ENCODE measurements at places on chromosomes 6 and 20. TPM values are rescaled to one million over a fixed set of nuclear protein-coding genes. Genes with fewer than 3 reads are reported as not detected.

GRCh38 chr6:44010411-44011349 lies 116.6 kb downstream of the MRPL14 start:
- H3K27me3 ChIP-seq = no peaks in the 10 kb centered on the region
- no peaks in the 10 kb centered on the region for H3K4me1 ChIP-seq
- H3K4me3 ChIP-seq = no peak overlapping the region
- H3K27ac ChIP-seq = no peak overlapping the region

GRCh38 chr20:4838526-4838925 lies 116.8 kb downstream of the PRND start:
- H3K4me3 ChIP-seq = no peak overlapping the region
- DNase-seq = no peak
- no peaks in the 10 kb centered on the region for H3K27me3 ChIP-seq

DNA sequence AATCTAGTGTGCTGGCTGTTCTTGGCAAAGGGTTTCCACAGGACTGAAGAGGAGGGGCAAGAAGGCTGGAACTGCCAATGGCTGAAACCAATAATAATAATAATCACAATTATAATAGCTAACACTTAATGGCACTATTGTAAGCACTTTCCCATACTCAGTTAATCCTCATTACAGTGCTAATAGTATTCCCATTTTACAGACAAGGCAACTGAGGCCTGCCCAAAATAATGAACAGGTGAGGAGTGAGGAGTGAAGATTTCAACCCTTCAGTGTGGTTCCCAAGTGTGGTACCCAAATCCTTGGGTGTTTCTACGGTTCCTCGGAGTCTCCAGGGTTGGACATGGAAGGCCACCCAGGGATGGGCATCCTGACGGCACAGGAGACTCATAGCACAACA lies 69.9 kb downstream of the TRERF1 start:
- H3K27ac ChIP-seq = no peak overlapping the region
- no peaks in the 10 kb centered on the region for H3K27me3 ChIP-seq
- no peak for DNase-seq
- H3K4me3 ChIP-seq = no peak overlapping the region
- no peaks in the 10 kb centered on the region for H3K36me3 ChIP-seq

GRCh38 chr6:1890987-1891386 lies 281.3 kb downstream of the FOXC1 start:
- no peaks in the 10 kb centered on the region for H3K36me3 ChIP-seq
- peaks cover 7% of the 10 kb centered on the region for H3K4me1 ChIP-seq
- no peaks in the 10 kb centered on the region for H3K27me3 ChIP-seq
- H3K4me3 ChIP-seq = no peak overlapping the region

DNA sequence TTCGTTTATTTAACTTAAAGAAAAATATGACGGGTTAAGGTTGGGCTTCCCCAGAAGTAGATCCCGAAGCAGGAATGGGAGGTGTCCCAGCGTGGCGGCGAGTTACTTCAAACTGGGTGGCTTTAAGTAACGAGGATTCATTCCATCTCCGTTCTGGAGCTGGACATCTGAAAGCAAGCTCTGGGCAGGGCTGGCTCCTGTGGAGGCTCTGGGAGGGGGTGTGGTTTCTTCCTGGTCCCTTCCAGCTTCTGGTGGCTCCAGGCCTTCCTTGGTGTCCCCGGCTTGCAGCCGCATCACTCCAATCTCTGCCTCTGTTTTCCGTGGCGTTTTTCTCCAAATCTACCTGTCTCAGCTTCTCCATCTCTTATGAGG lies 47.3 kb upstream of the BHLHE23 start:
- no peaks in the 10 kb centered on the region for H3K27me3 ChIP-seq
- no peaks in the 10 kb centered on the region for H3K36me3 ChIP-seq
- peak; percentile 17 for DNase-seq
- H3K4me3 ChIP-seq = no peak overlapping the region
- H3K4me1 ChIP-seq = no peaks in the 10 kb centered on the region

- DNase-seq = no peak
- no peak overlapping the region for H3K27ac ChIP-seq
- no peaks in the 10 kb centered on the region for H3K36me3 ChIP-seq
- no peaks in the 10 kb centered on the region for H3K4me1 ChIP-seq
- H3K27me3 ChIP-seq = no peaks in the 10 kb centered on the region
Observed at GRCh38 chr6:105209950-105210706, 30.3 kb upstream of the POPDC3 start.

DNA sequence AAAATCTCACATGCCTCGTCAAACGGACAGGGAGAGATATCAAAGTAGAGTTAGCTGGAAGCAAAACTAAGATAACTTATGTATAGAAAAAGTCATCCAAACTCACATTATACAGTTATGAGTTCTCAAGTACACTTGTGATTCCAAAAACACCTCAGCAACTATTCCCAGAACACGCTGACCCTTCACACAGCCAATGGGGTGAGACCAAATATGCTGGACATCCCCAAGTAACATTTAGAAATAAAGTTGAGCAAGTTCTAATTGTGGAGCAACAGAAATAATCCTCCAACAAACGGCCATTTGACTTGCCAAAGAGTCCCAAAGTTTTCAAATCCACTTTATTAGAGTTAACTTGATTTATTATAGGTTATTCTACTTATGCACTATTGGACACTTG lies 52.4 kb downstream of the LY86 start:
- no peak overlapping the region for H3K27ac ChIP-seq
- no peaks in the 10 kb centered on the region for H3K27me3 ChIP-seq
- H3K4me1 ChIP-seq = no peaks in the 10 kb centered on the region

- H3K4me3 ChIP-seq = no peak overlapping the region
- no peaks in the 10 kb centered on the region for H3K4me1 ChIP-seq
- no peaks in the 10 kb centered on the region for H3K27me3 ChIP-seq
- H3K27ac ChIP-seq = no peak overlapping the region
- DNase-seq = no peak
Observed at GRCh38 chr20:21047981-21048380, 58.2 kb downstream of the LINC00237 start.

- H3K27me3 ChIP-seq = no peaks in the 10 kb centered on the region
- no peak overlapping the region for H3K27ac ChIP-seq
- no peaks in the 10 kb centered on the region for H3K36me3 ChIP-seq
Observed at GRCh38 chr6:82863781-82864180, 201.9 kb downstream of the UBE3D start.

The SLC17A4 gene
- total RNA-seq = not detected

The RIPPLY2 gene
- not detected for total RNA-seq

The HCRTR2 gene
- not detected for total RNA-seq

The SMLR1 gene
- total RNA-seq = not detected

The GJA1 gene
- 185 TPM for total RNA-seq

The SPATA25 gene
- 2.9 TPM for total RNA-seq

Measured in aorta (tissue), 5 donors.